ENCODE measurements at places on chromosomes 6 and 20.

DNA sequence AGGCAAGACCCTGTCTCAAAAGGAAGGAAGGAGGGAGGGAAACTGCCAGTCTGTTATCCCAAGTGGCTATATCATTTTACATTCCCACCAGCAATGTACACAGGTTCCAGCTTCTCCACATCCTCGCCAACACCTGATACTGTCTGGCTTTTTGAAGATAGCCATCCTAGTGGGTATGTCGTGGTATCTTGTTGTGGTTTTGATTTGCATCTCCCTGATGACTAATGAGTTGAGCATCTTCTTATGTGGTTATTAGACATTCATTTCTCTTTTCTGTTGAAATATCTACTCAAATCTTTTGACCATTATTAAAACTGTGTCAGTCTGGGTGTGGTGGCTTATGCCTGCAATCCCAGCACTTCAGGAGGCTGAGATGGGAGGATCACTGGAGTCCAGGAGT lies 47.9 kb upstream of the ARID1B start:
- no peak for DNase-seq

DNA sequence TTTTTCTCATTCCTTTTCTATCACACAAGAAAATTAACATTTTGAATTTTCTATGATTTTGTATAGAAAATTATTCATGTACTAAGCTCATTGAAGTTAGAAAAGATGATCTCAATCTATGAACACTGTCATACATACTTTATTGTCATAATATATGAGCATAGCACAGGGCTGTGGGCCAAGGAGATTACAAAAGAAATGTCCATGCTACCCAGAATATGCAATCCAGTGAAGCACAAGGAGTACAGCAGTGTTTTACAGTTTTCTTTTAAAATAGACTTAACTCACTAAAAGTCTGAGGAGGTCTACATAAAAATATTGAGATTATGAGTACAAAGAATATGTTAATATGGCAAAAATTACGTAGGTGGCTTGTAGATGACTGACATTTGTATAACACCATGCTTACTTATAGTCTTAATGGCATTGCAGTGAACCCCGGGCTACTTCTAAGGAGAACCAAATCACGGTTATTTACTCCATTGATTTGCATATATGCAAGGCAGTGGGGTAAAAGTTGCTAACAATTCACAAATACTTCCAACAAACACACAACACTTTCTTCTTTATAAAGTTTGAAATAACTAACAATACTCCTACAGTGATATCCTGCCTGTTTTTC lies 257.1 kb downstream of the BCKDHB start:
- no peak for DNase-seq

GRCh38 chr6:152091851-152092341 lies 284.4 kb downstream of the ESR1 start:
- no peak for DNase-seq

GRCh38 chr6:130622142-130622541 lies 205.1 kb upstream of the SMLR1 start:
- no peak for DNase-seq

DNA sequence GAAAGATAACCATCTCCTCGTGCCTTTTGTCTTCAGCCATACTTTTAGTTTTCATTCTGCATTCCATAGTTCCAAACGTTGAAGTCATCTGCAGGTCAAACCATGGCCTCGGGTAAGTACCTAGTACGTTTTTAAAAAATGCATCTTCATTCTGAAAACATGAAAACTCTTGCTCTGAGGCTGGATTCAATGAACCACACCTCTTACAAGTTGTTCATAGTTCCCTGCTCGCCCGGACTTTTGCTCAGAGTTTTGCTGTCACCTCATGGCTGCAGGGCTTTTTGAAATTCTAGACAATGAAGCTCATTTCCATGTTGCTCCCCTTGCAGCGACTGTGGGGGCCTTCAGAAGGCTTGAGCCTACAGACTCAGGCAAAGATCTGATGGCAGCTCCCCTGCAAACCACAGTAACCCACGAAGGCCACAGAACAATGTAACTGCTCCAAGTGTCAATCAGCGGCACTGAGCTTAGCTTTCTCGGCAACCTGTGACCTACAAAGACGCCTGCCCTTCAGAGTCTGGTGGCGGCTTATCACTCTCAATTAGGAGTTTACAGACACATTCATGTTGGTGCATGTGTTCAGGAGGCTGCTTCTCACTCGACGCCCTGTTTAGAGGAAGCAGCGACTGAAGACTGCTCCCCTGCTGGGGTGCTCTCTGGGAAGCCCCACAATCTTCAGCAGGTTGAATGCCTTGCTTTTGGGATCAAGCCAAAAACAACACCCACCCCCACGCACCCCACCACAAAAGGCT lies 61.2 kb downstream of the FOXC1 start:
- DNase-seq, result peak; percentile 49

- no peak for DNase-seq
Measured at GRCh38 chr6:101851911-101852310, 458.4 kb downstream of the GRIK2 start.

DNA sequence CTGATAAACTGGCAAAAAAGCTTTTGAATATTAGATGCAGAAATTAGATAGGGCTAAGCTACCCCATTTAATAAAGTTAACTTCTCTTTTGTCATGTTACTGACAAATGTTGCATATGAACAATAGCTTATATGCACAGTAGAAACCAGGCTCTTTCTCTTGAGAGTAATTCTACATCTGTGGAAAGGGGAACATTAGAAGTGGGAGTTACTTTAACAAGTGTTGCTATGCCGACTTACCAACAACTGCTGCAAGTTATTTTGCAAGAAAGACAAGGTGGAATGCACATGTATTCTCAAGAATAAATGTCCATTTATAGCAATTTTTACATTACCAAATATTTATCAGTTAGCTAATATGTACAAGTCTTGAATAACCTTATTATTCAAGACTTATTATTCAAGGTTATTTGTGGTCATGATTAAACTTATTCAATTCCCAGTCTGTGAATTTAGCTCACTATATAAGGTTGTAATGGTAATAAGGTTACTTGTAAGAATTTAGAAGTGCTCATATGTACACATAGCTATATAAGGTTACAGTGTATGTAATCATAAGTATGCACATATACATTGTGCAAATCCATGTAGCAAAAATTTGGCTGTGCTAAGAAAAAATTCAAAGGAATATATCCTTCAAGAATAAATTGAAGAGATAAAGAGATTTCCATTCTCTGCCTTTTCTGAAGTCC lies 38.3 kb downstream of the ADGRG6 start:
- no peak for DNase-seq
